Occipital lobe (tissue), 3 donors: ENCODE measurements at places on chromosomes 7 and 10. TPM values are rescaled to one million over a fixed set of nuclear protein-coding genes. Genes with fewer than 3 reads are reported as not detected.
A peak's percentile ranks its signal among the peaks of the same experiment; 100 is the strongest.

MARVELD1 gene
- 3.4 TPM for total RNA-seq

DNA sequence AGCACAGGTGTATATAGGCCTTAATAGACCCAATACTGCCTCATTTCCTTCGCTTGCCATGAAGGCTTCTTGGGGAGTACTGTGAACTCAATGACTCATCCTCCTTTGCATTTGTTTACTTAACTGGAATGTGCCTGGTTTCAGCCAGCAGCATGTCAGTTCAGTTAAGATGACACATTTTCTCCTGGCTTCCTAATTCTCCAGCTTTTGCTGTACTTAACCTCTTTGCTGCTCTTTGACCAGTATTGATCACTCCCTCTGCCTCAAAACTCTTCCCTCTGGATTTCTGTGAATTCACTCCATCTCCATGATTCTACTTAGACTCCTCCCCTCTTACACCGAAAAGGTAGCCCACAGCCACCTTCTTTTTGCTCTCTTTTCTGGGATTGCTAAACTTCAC lies 135.7 kb downstream of the MAGI2 start:
- no peak for DNase-seq

TMEM213 gene
- not detected for total RNA-seq

GRCh38 chr10:13685885-13686284 lies 99.1 kb downstream of the PRPF18 start:
- DNase-seq: no peak

GRCh38 chr10:117264782-117265181 lies 23.9 kb downstream of the SLC18A2 start:
- no peak for DNase-seq

- no peak for DNase-seq
Observed at GRCh38 chr7:13542451-13542850, 447.0 kb downstream of the ETV1 start.

- DNase-seq: no peak
Observed at GRCh38 chr10:132477398-132478340, 59.9 kb upstream of the INPP5A start.

DNA sequence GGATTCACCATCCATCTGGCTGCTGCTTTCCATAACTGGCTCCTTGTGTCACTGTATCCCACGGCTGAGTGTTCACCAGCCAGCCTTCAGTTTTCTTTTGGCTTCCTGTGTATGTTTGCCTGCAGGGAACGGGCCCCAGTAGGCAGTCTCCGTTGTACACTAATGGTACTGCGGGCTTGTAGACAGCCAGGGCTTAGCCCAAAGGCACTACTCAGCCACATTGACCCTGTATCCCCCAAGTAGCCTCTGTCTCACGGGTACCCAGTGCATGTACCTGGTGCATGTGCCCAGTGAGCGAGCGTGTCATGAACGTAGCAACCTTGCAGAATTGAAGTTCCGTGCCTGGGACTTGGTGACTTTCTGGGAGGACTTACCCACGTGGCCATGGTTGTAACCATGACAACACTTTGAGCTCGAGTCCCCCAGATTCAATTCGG lies 6.1 kb downstream of the PFKFB3 start:
- peak; percentile 36 for DNase-seq

DNA sequence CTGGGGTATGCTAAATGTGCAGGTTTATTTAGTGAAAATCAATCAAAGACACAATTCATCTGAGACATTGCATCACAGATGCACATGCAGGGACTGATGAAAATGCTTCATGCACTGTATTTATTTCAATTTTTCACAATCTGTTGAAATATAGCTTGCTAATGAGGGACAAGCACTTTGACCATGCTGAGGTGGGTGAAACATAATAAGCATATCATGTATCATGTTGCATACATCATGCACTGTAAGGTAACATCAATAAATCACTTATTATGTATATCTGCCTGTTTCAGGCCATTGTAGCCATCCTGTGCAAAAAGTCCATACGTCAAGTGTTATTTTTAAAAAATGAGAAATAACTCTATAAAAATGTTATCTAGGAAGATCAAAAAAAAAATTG lies 426.9 kb upstream of the PCDH15 start:
- DNase-seq: no peak

GRCh38 chr7:95106401-95106800 lies 199.0 kb downstream of the PPP1R9A start:
- no peak for DNase-seq

PCLO gene
- total RNA-seq: 48.5 TPM

GRCh38 chr7:55569269-55569663 lies 3.0 kb downstream of the VOPP1 start:
- DNase-seq: no peak

LRRC18 gene
- total RNA-seq: not detected

- DNase-seq: no peak
Observed at GRCh38 chr10:133159611-133159949, 439 bp upstream of the KNDC1 start.

TAS2R4 gene
- total RNA-seq: 4.5 TPM

DNA sequence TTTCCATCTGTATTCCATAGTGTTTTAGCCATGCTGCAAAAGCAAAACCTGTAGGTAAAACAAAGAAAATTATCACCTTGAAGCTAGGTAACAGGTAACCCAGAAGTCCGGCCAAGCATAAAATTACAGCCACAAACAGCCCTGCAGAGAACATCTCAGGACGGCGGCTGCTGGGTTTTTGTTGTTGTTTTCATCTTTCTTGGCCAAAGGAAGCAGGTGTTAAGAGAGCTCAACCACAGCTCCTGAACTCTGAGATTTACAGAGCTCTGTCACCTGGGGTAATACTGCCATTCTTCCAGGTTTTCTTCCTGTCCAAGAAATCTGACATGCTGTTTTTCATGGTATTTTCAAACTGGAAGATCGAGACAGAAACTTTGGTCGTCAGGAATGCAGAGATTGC lies 847 bp upstream of the SCIN start:
- DNase-seq: no peak

PSD gene
- total RNA-seq: 101 TPM

- DNase-seq: no peak
Observed at GRCh38 chr7:105840981-105841749, 35.2 kb downstream of the ATXN7L1 start.

C1GALT1 gene
- total RNA-seq: 37.7 TPM

DNA sequence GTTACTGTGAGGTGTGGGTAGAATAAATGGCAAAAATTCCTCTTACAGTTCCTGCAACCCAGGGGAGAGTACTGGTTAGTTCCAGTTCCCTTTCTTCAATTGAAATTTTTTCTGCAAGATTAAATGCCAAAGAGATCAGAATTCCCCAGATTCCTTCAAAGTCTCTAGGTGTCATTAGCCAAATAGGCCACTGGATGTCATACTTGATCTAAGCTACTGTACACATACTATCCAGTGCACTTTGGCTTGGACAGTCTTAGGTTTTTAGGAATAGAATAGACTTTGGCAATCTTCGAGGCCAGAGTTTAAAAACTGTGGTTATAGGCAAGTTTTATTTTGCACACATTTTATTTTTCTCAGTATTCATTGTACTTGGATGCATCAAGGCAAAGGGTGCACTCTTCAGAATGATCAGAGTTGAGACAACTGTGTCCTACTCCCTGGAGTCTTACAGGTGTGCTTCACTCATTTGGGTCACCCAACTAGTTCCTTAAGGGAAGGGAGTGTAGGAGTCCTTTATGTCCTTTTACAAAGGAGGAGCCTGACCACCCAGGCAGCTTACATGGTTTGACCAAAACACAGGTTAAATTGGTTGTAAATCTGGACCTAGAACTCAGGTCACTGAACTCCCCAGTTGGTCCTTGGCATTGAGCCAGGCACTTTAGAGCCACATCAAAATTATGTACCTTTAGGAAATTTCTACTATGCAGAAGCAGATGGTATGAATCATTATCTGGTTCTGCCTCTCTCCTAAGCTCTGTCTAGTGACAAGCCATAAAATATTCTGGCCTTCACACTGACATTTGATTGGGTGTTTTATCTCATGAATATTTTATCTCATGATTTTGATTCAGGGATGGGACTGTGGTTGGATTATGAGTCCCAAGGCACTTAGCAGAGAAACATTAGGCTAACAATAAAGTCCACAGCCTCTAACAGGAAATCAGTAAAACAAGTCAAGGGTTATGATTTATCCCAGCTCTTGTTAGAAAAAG lies 49.5 kb downstream of the ASAH2B start:
- DNase-seq: no peak

- no peak for DNase-seq
Observed at GRCh38 chr10:78779339-78779955, 289.3 kb upstream of the ZMIZ1 start.

DNA sequence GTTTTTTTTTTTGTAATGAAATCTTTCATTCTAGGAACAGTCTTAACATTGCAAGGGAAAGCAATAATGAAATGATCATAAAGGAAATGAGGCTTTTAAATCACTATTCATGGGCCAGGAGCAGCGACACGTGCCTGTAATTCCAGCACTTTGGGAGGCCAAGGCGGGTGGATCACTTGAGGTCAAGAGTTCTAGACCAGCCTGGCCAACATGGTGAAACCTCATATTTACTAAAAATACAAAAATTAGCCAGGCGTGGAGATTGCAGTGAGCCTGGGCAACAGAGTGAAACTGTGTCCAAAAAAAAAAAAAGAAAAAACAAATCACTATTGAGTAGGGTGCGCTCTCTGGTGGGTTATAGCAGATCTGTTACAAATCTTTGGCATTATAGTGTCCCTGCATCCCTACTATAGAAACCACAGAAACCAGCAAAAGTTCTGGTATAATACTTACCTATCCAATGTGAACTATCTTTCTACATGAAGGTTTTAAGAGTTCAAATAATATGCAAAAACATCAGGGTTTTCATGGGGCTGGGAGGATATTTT lies 72.1 kb downstream of the GLI3 start:
- no peak for DNase-seq

- DNase-seq: no peak
Observed at GRCh38 chr7:130708766-130709165, 22.4 kb upstream of the TSGA13 start.

DNA sequence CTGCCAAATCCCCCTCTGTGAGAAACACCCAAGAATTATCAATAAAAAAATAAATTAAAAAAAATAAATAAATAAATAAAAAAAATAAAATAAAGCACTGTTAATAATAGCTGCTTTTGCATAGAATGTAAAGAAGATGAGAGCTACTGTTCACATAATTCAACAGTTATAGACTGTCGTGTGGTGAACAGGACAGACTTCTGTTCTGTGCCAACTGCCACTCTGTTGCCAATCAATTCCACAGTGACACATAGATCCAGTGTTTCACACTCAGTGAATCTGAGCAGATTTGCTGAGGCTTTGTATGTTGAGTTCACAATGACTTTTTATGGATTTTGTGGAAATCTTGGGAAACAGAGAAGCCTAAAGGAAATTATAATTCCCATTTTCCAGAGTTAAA lies 14.9 kb downstream of the ARHGAP19 start:
- DNase-seq: no peak

DNA sequence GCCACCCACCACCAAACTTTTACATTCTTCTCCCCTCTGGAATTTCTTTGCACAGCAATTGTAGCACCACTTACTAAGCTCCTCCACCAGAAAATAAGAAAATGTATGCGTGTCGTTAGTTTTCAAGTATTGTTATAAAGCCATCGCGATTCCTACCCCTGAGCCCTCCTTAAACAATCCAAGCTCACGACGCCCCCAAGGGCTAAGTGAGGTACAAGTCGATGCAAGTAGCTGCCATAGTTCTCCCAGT lies 1.3 kb downstream of the FRAT2 start:
- DNase-seq: no peak

DNA sequence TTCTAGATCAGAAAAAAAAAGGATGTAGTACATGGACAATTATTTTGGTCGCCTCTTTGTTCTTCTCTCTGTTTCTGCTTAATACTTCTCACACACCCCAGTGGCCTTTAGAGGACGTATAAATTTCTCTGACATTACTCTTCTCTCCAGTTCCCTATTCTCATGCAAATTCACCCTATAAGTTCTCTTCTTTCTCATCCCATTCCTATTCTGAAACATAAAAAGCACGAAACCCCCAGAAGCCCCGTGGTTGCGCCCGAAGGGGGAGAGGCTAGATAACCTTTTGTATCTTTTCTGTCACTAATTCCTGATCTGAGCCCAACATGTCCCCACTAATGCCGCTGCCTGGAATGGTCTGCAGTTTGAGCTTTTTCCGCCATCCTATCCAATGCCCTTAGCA lies 136.9 kb downstream of the SKIDA1 start:
- no peak for DNase-seq

ZNF518A gene
- total RNA-seq: 56.0 TPM

- no peak for DNase-seq
Observed at GRCh38 chr10:124233546-124234138, 140.2 kb upstream of the CHST15 start.

- no peak for DNase-seq
Observed at GRCh38 chr10:59434463-59435321, 72.3 kb upstream of the FAM13C start.

GRCh38 chr10:16933783-16934182 lies 116.6 kb upstream of the RSU1 start:
- no peak for DNase-seq

GRCh38 chr7:155208681-155209477 lies 88.8 kb upstream of the INSIG1 start:
- no peak for DNase-seq

GRCh38 chr10:33794460-33794859 lies 460.0 kb upstream of the NRP1 start:
- no peak for DNase-seq

DNA sequence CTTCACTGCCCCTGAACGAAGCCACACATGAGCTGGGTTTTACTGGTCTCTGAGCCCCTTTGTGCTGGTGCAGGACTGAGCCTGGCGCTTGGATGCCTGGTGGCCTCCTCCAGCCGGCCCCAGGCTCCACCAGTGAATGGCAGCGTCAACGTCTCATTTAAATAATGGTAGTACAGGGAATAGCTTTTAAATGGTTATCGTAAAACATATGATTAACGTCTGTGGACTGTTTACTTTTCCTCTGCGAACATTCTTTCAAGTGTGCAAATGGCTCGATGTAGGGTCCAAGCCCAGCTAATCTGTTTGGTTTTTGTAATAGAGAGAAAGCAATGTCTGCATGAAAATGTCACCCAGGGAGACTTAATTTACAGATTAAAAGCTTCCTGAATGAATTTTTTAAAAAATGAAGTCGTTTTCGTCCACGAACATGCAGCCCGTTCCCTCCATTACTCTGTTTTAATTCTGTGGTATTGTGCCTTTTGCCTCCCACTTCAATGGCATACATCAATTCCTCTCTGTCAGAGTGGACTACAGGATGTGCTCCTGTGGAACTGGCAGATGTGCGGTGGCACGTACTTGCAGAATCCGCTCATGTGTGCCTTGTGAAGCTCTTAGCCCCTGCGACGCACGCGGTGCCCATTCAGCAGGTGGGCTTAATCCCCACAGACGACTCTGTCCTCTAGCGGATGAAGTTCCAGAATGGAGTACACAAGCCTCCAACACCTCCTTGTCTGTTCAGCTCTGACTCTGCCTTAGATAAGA lies 192.7 kb downstream of the TCF7L2 start:
- DNase-seq: no peak

GRCh38 chr10:59799421-59799820 lies 46.2 kb upstream of the MRLN start:
- DNase-seq: no peak

ODAD2 gene
- 1.9 TPM for total RNA-seq

GRCh38 chr10:14253079-14253478 lies 77.6 kb downstream of the FRMD4A start:
- no peak for DNase-seq

HOGA1 gene
- total RNA-seq: 0.62 TPM
